Karpas-422 (cell line): ENCODE measurements at places on chromosomes 11 and 22.

DNA sequence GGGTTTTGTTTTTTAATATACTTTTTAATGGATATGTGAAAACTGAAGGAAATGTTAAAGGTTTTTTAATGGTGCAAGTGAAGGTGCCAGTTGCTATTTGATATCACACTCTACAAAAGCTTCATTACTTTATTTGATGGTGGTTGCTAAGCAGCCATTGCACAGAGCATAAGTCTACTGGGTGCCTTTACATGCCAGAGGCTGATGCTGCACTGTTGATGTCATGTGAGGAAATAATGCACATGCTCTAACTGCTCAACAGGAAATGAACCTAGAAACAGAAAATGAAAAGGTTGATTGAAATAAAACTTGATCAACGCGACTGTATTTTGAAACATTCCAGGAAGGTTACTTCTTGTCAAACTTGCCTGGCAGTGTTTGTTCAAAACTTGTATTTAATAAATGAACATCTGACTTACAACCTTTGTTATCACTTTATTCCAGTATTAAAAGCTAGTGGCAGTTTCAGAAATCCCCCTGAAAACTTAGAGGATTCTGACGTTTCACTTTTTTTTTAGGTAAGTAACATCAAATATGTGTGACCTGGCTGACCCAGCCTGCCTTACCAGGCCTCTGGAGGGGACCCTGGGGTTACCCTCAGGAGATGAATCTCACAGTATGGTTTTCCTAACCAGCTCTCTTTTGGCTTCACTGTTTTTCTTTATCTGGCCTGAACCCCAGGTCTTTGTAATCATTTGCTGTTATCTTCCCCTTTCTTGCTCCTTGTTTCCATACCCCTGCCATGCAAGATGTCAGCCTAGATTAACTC, 2.4 kb upstream of the ATP5MG start:
- DNase-seq, result peak; percentile 52

GRCh38 chr11:66418168-66418985, 2.5 kb upstream of the NPAS4 start:
- peak; percentile 92 for DNase-seq

DNA sequence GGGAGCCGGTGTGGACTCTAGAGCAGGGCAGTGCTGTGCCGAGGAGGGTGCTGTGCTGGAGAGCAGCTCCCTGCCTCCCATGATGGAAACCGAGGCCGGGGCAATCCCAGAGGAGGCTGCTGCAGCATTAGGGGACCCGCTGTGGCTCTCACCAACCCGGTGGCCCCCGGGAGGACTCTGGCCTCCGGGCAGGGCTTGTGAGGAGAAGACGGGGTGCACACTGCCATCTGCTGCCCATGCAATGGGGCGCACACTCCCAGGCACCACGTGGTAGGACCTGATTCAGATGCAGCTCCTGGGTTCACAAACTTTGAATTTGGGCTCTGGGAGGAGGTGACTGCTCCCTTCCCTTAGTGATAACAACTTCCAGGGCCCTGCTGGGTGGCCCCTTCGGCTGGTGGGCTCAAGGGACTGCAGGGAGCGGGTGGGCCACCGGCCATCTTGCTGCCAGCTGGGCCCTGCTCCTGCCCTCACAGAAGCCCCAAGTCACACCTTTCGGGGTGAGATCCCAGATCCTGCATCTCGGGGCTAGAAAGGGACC, 93.8 kb upstream of the FGF3 start:
- peak; percentile 70 for DNase-seq

DNA sequence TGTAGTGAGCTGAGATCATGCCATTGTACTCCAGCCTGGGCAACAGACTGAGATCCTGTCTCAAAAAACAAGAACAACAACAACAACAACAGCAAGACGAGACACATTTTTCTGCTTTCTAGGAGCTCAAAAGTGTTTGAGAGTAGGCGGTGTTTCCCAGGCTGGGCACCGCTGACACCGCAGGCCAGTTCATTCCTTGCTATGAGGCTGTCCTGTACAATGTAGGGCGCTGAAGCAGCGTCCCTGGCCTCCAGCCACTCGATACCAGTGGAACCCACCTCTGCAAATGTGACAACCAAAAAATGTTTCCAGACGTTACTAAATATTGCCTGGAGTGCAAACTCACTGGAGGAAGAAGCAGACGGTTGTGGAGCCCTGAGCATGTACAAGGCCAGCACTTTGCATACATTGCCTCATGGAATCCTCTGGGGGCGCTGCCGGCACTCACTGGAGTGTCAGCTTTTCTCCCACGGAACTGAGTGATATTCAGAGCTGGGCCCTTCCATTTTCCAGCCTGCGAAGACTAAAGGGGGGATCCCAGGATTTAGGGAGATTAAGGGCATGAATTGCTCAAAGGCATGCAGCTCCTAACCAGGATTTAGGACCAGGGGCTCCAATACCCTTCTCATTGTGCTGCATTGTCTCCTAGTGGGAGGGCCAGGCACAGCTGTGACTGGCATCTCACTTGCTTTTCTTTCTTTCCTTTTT, 5.8 kb upstream of the MIEF1 start:
- DNase-seq, result peak; percentile 80

DNA sequence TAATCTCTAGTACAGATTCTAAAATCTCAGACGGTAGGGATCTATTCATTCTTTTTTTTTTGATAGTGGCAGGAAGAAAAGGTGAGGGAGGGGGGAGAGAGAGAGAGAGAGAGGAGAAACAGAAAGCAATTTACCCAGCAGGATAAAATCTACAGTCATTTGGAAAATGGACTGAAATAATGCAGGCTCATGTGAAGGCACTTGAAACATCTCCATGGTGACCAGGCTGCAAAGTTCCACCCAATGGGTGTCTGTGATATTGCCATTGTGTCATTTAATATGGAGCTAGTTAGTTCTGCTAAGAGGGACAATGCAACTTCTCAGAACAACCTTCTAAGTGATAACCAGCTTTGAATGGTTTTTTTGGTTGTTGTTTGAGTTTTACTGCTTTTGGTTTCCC, 165.2 kb upstream of the RAG2 start:
- no peak for DNase-seq

- DNase-seq, result no peak
These were observed 96.7 kb downstream of the SYN3 start for GRCh38 chr22:32961497-32961896.

GRCh38 chr11:62860835-62861563, 19.7 kb upstream of the SLC3A2 start:
- peak; percentile 44 for DNase-seq

- DNase-seq, result no peak
These were observed 67.3 kb upstream of the CSNK2A3 start for GRCh38 chr11:11420191-11420898.

- DNase-seq, result peak; percentile 44
These were observed 2.1 kb downstream of the KMT2A start for GRCh38 chr11:118438314-118438931.

GRCh38 chr11:45248501-45249011, 37.6 kb downstream of the SYT13 start:
- DNase-seq, result no peak

DNA sequence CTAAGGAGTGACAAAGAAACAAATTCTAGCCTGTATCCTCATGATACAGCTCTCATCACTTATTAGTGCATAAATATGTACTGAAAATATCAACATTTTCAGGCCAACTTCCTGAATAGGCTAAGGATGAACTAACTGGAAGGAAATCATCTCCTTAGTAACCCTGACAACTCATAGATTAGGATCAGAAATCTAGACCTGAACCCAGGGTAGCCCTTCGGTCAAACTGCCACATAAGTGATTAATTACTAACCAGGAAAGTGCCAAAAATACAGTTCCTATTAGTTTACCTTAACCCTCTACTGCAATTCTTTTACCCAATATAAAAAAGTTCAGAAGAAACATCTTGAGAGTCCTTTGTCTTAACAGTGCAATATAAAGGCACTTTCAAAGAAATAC, 40.0 kb downstream of the AMBRA1 start:
- no peak for DNase-seq

- no peak for DNase-seq
These were observed 62.4 kb downstream of the PARVB start for GRCh38 chr22:44086271-44087088.

DNA sequence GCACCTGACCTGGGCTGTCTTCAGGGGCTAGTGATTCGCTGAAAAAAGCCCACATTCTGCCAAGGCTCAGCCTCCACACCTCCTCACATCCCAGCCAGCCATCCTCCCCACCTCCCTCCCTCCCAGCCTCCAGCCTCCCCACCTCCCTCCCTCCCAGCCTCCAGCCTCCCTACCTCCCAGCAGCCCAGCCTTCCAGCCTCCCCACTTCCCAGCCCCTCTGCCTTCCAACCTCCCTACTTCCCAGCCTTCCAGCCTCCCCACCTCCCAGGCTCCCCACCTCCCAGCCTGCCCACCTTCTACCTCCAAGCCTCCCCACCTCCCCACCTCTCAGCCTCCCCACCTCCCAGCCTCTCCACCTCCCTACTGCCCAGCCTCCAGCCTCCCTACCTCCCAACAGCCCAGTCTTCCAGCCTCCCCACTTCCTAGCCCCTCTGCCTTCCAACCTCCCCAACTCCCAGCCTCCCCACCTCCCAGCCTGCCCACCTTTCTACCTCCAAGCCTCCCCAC, 33.7 kb upstream of the TH start:
- DNase-seq, result no peak

DNA sequence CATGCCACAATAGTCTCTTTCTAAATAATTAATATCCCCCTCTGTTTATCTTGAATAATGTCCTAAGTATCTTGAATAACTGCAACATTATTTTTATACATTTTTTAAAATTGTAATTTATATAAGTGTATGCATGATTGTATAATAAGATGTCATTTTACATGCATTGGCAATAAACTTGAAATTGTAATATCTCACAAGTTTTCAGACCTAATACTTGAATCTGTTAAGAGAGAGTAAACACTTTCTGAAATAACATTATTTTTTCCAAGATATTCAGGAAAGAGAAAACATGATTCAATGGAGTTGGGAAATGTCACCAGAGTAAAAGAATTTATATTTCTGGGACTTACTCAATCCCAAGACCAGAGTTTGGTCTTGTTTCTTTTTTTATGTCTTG, at the start of gene OR4D11:
OR4D11 (plus strand) TSS at position 301 of the 400 bp plus-strand sequence; CDS start at position 301, 0 bp downstream.
- no peak for DNase-seq

GRCh38 chr11:86807360-86807759, 7.0 kb downstream of the PRSS23 start:
- DNase-seq, result no peak

- no peak for DNase-seq
These were observed 25.6 kb downstream of the ARRB1 start for GRCh38 chr11:75325713-75326438.

DNA sequence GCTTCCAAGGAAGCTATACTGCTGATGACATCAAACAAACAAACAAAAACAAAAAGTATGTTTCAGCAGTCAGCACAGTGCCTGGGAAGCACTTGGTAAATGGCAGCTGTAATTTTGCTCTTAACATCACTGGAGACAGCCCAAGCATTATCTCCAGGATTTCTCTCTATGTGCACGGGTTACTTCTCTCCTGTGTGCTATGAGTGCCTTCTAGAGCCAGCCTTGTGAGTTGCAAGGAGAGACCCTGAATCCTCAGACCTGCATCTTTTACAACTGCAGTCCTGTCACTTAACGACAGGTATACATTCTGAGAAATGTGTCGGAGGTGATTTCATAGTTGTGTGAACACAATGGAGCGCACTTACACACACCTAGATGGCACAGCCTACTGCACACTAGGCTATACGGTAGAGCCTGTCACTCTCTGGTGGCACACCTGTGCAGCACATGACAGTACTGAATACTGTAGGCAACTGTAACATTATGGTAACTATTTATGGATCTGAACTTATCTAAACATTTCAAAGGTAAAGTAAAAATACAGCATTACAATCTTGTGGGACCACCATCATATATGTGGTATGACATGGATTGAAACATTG, 662.5 kb upstream of the B3GAT1 start:
- DNase-seq, result no peak

- no peak for DNase-seq
These were observed 47.3 kb upstream of the SYN3 start for GRCh38 chr22:33105501-33105911.

GRCh38 chr11:2847561-2847960, 38.0 kb downstream of the CDKN1C start:
- no peak for DNase-seq

GRCh38 chr11:122659676-122660554, 4.4 kb downstream of the UBASH3B start:
- no peak for DNase-seq

DNA sequence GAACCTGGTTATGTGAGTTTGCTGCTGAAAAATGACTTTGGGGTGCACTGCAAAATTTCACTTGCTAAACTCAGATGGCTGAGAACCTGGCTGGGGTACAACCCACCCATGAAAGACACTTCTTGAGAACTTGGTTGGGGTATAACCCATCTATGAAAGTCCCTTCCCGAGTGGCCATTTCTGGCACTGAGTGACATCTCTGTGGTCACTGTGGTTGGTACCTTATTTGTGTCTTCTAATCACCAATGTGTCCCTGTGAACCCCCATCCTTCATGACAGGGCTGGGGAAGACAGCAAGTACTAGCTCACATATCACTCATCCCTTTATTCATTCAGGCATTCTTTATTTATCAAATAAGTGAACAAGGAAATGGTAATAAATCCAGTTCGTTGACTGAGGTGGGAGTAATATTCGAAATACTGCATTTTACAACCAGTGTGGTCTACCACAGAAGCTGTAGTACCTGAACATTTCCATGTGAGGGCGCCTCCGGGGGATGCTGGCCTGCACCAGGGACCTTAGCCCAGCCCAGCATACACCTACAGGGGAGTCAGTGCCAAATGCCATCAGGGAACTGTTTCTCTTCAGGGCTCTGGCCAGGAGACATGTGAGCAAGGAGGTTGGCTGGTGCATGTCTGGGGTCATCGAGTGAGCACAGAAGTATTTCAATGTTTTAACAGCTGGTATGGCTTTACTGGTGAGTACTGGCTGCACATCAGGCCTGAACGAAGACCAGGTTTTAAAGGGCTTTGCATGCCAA, 122.1 kb downstream of the CSNK2A3 start:
- DNase-seq, result peak; percentile 88

DNA sequence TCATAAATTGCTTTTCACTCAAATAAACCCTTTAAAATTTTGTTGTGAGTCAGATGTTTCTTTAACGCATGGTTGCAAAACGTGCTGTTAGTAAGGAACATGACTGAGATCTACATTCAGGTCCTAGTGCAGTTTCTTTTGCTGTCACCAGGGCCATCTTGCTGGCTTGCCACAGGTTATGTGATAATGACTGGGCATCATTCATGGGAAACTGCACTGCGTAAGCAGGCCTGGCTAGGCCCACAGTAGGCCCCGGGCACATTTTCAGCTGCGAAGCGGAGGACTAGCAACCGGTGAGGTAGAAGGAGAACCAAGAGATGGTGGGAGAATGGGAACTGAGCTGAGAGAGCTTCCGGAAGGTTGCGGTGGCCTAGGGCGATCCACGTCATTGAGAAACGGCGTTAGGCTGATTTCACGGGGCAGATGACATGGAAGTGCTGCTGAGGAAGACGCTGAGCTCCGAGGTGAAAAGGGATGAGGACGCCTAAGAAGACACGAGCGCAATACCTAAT, 3.2 kb upstream of the KLHDC7B start:
- DNase-seq, result peak; percentile 76

- no peak for DNase-seq
These were observed 98.8 kb downstream of the SGSM3 start for GRCh38 chr22:40469181-40469580.

GRCh38 chr11:125923012-125923579, 18.8 kb downstream of the DDX25 start:
- DNase-seq, result peak; percentile 86

GRCh38 chr22:11627436-11627797, 3900.6 kb upstream of the OR11H1 start:
- DNase-seq, result no peak

- no peak for DNase-seq
These were observed 132.5 kb downstream of the ADAMTS15 start for GRCh38 chr11:130580891-130581492.

GRCh38 chr11:7892840-7893254, 38.2 kb downstream of the OR10A6 start:
- DNase-seq, result peak; percentile 89

GRCh38 chr11:106585061-106585460, 433.2 kb downstream of the GUCY1A2 start:
- DNase-seq, result peak; percentile 83
